ENCODE measurements at places on chromosomes 12 and 14. TPM values are rescaled to one million over a fixed set of nuclear protein-coding genes. Genes with fewer than 3 reads are reported as not detected.

The BEGAIN gene
- 1.3 TPM for polyA plus RNA-seq

The FGF23 gene
- not detected for polyA plus RNA-seq

DNA sequence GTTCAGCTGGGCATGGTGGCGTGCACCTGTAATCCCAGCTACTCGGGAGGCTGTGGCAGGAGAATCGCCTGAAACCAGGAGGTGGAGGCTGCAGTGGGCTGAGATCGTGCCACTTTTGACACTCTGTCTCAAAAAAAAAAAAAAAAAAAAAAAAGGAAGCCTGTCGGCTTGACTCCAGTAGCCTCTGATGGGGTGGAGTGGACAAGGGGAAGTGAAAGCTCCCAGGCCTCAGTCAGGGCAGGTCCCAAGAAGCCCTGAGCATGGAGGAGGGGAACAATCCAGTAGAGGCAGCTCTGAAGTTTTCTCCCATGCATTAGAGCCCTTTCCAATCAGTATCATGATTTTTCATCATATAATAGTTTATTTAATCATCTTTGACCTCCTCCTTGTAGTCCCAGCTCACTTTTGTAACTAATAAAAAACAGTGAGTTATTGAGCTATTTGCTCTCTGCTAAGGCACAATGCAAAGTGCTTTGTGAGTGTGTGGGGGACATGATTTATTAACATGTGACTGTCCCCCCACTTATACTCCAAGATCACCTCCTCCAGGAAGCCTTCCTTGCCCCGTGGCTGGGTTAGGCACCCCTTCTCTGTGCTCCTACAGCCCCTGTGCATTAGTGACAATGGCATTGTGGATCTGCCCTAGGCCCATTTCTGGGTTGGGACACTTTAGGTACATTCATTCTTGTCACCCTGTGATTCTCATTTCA is 4.7 kb upstream of the SSH1 start:
- no peak for DNase-seq

GRCh38 chr14:90400904-90401561 is 4.2 kb downstream of the CALM1 start:
- no peak for DNase-seq

All from lung (tissue), 17 donors.